Right ventricle myocardium inferior (tissue), 1 donor: ENCODE measurements at places on chromosomes 12 and 14.

GRCh38 chr14:24013654-24014514, 25.2 kb downstream of the DHRS4L2 start:
- DNase-seq = no peak

GRCh38 chr12:19588951-19589350, 149.7 kb downstream of the AEBP2 start:
- DNase-seq = no peak

- no peak for DNase-seq
These were observed 179.2 kb upstream of the RTL1 start for GRCh38 chr14:101082436-101083384.

DNA sequence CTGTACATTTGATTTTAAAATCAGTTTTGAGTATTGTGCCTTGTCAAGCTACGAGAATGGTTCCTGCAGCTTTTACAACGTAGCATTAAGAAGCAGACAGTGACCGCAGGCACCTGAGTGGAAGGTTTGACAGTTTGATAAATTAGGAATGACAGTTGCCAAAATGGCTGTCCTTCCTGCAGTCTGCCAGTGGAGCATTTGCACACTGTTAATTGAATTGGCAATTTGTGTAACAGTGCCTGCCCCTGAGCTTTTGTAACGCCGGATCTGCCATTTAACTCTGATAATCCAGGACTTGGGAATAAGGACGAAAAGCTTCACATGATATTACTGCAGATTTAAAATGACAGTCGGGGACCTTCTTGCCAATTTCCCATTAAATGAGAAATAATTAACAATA, 385.3 kb downstream of the NPAS3 start:
- DNase-seq = no peak

DNA sequence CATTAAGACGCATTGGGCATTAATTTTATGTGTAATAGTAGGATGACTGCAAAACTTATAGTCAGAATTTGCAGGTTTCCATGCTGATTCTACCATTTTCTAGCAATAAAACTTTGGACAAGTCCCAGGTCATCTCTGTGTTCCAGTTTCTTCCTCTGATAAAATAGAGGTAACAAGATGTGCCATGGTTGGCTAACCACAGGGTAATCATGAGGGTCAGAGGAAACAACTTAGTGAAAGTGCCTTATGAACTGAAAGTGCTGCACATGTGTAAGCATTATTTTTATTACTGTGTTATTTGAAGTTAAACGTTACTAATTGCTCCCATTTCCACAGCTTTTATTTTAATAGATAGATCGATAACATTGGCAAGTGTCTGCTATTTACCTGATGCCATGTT, 21.1 kb downstream of the SMCO2 start:
- DNase-seq = no peak

DNA sequence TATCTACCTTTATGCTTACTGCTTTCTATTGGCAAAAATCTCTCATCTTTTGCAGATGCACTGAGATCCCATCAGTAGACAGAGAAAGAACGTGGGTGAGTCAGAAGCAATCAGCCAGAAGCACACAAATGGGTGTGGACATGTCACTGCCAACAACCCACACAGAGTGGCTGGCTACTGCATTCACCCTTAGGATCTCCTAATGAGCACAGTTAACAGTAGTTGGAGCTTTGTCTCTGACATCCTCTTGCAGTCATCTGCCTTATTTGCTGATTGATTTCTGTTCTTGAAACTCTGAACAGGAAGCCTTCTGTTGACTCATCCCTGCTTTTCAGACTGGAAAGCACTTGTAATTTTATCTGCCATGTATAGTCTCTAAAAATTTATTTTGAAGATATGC, 117.2 kb downstream of the RGS6 start:
- DNase-seq = no peak

GRCh38 chr12:107331912-107332311, 238.6 kb upstream of the CRY1 start:
- DNase-seq = no peak

- no peak for DNase-seq
These were observed 19.3 kb downstream of the NTF3 start for GRCh38 chr12:5451251-5451650.

GRCh38 chr12:124231980-124232653, 62.8 kb upstream of the RFLNA start:
- DNase-seq = no peak

DNA sequence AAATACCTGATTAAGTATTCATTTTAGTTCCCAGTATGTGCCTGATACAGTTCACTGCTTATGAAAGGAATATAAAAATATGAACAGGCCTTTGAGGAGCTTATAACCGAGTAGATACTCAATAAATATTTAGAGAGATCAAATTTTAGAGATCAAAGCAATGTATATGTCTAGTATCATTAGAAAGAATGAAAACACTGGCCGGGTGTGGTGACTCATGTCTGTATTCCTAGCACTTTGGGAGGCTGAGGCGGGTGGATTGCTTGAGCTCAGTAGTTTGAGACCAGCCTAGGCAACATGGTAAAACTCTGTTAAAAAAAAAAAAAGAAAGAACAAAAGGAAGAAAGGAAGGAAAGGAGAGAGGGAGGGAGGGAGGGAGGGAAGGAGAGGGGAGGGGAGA, 113.2 kb upstream of the EEA1 start:
- no peak for DNase-seq

DNA sequence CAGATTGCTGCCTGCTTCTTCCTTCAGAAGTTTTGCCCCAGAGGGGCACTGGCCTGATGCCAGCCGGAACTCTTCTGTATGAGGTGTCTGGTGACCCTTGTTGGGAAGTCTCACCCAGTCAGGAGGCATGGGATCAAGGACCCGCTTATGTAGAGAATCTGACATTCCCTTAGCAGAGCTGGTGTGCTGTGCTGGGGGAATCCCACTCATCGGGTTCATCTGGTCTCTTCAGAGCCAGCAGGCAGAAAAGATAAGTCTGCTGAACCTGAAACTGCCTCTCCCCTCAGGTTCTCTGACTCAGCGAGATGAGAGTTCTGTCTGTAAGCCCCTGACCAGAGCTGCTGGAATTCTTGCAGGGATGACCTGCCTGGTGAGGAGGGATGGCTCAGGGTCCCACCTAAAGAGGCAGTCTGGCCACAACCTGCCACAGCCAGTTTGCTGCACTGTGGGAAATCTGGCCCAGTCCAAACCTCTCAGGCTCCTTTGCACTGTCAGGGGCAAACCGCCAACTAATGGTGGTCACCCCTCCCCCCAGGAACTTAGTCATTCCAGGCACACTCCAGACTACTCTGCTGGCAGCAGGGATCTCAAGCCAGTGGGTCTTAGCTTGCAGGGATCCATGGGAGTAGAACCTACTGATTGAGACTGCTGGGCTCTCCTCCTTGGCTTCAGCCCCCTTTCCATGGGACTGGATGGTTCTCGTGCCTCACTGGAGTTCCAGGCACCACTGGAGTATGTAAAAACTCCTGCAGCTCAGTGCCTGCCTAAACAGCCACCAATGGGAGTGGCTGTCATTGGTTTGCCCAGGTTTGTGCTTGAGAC, 4.1 kb downstream of the CLEC2D start:
- peak; percentile 61 for DNase-seq

DNA sequence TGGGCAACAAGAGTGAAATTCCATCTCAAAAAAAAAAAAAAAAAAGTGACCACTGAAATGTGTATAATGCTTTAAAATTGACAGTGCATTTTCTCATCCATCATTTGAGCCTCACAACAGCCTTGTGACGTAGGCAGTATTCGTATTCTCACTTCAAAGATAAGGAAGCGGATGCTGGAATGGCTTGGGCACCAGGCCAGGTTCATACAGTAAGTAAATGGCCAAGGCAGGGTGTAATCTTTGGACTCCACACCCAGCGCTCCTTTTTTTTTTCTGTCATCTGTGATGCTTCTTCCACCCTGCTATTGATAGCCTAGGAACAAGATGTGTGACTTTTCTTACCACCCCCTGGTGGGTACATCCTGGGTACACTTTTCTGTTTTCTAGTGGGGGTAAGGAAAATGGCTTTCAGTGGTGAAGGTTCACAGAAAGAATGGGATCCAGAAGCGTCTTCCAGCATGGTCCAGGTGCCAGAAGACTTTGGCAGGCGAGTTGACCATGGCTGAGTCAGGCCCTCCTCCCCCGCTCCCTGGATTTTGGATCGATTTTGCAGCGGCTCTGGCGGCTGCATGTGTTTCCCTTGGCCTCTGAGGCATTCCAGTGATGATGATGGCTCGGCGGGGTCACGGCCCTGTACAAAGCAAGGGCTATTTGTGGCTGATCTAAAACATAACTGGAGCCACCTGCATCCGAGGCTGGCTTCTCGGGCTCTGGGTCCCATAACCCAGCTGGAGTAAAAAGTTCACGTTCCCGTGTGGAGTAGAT, 110.6 kb downstream of the CACNA1C start:
- DNase-seq = peak; percentile 93

DNA sequence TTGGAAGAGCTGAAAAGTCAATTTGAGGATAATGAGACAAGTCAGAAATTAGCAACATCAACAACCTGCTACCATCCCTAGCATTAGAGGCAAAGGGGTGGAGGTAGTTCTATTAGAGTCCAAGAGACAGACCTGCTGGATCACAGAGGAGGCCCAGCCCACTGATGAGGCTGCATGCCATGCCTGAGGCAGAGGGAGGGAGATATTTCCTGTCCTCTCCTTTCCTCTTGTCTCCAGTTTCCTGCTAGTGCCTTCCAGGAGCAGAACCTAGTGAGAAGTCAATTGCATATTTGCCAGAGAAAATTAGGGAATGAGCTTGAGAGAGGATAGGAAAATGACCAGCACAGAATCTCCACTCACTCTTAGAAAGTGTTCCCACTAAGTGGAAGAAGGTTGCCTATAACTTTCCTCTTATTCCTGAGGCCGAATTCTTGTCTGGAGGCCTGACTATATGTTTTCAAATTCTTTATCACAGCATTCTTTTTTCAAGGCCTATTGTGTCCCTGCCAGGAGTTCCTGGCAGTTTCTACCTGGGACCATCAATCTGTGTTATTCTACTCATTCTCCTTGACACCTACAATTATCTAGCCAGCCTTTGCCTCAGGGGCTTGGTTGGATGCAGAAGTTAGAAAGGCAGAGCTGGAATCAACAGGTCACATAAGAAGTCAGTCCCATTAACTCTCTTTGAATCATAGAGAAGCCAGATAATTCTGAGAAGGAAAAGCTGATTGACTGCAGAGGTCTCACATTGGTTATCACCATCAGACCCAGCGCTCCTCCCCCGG, 121.9 kb downstream of the EMP1 start:
- no peak for DNase-seq

DNA sequence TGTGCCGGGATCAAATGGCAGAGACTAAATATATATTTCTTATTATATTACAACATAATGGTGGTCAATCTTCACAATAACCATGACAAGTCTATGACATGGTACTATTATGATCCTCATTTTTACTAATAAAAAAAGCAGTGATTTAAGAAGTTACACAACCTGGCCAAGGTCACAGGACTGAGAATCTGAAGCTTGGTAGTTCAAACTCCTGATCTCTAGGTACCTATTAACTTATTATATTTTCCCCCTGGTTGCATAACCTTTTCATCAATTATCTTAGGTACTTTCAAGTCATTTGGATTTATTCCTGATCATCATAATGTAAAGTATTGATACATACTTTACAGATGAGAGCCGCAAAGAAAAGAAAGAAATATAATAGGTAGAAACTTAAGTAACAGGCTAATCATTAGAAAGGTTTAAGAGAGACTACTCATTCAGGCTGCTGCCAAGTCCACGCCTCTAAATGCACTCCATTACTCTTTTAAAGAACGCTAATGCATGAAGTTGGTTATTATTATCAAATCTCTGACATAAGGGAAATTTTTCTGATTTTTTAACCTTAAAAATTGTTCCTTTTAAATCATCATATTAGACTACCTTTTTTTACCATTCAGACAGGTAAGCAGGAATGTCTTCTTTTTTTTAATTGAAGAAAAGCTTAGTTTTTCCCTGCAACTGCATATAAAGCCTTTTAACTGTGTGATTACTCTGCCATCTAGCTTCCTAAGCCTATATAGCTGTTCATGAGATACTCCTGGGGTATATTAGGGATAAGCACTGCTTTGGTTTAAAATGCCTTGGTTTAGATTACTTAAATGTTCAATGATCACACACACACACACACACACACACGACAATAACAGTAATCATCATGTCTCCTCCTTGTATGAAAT, 35.6 kb downstream of the RPS29 start:
- no peak for DNase-seq

DNA sequence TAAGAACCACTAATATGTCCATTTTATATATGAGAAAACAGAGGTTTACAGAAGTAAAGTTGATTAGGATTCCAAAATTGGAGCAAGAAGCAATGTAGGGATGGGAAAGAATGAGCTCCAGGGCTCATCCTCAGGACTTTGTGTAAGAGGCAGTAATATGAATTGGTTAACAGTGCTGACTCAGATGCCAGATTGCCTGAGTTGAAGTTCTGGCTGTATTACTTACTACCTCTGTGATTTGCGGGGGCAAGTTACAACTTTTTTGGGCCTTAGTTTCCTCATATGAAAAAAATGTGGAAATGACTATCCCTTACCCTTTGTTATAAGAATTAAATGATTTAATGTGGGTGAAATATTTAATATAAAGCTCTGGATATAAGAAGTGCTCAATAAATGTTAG, 35.1 kb upstream of the PPP2R5E start:
- DNase-seq = no peak

- no peak for DNase-seq
These were observed 753.6 kb downstream of the SLC16A7 start for GRCh38 chr12:60349232-60349978.

GRCh38 chr12:55818140-55818728, 393 bp downstream of the ORMDL2 start:
- DNase-seq = no peak

GRCh38 chr12:41709463-41710285, 435.0 kb downstream of the GXYLT1 start:
- no peak for DNase-seq

DNA sequence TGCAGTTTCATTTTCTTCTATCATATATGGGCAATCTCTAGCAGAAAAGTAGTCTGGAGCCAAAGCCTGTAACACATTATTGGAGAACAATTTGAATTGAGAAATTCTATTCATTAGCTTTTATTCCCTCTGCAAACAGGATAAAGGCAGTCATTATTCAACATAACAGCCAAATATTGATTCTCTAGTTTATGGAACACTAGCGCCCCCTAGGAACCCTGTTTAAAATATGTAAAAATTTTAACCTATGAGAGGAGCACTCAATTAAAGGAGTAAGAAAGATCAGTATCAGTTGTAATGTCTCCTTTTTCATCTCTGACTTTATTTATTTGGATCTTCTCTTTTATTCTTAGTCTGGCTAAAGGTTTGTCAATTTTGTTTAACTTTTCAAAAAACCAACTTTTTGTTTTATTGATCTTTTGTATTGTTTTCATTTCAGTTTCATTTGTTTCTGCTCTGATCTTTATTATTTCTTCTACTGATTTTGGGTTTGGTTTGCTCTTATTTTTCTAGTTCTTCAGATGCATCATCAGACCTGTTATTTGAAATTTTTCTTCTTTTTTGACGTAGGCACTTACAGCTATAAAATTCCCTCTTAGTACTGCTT, 4.8 kb upstream of the LMNTD1 start:
- DNase-seq = no peak

GRCh38 chr12:98456041-98456440, 59.3 kb upstream of the TMPO start:
- no peak for DNase-seq

- DNase-seq = no peak
These were observed 538.5 kb downstream of the BCL11B start for GRCh38 chr14:98733536-98733935.

- no peak for DNase-seq
These were observed 137.2 kb upstream of the DHRS4 start for GRCh38 chr14:23816371-23816770.

GRCh38 chr12:9033265-9033887, 44.0 kb downstream of the KLRG1 start:
- DNase-seq = no peak
